ENCODE measurements at places on chromosomes 4 and X.
A peak's percentile ranks its signal among the peaks of the same experiment; 100 is the strongest.

GRCh38 chr4:31370866-31371465 is 650.8 kb downstream of the PCDH7 start:
- DNase-seq: no peak

DNA sequence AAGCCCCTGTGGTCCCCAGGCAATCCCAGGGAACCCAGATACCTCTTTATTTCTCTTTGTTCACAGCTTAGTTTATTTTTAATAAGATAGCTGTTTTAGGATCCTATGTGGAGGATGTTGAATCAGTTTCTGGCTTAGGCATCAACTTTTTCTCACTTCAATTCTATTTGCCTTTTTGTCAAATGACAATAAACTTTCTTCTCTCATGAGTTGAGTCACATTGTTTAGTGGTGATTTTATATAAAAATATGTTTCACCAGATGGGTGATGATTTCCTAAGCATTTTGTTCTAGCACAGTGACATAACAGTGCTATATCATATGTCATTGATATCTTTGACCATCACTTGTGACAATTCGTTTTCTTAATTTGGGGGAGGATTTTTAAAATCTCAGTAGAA is 198.1 kb upstream of the PUDP start:
- no peak for DNase-seq

DNA sequence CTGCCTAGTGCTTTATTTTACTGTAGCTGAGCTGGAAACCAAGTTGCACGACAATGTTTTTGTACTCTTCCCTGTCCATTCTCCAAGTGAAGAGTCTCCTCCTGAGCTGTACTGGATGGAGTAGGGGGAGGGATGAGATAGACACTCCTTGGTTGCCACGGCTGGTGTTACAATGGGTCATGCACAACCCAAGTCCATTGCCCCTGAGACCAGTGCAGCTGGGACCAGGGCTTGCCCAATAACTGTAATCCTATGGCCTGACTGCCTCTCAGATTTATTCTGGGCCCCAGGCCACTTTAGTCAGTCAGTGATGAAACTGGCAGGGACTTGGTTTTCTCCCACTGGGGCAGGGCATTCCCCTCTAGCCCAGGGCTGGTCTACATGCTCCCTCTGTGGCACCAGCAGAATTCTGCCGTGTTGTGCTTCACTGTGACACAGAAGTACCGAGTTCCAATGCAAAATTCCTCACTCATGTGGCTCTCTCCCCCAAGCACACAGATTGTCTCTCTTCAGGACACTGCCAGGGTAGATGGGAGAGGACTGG is 203.3 kb upstream of the PCDH18 start:
- no peak for DNase-seq

- no peak for DNase-seq
These were observed 345.3 kb downstream of the MAPK10 start for GRCh38 chr4:86014599-86014998.

GRCh38 chrX:11113731-11114130 is 2.6 kb downstream of the HCCS start:
- no peak for DNase-seq

DNA sequence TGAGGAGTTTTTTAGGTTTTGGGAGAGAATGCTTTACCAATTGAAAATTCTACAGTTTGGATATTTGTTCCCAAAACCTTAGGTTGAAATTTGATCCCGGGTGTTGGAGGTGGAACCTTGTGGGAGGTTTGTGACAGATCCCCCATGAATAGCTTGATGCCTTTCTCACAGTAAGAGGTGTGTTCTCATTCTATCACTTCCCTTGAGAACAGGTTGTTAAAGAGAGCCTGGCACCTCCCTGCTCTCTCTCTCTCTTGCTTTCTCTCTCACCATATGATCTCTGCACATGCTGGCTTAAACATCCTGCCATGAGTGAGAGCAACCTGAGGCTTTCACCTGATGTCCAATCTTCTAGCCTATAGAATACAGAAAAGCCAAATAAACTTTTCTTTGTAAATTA is 1475.5 kb upstream of the AGA start:
- DNase-seq: no peak

GRCh38 chrX:140664939-140665338 is 44.6 kb upstream of the LINC00632 start:
- DNase-seq: no peak

- no peak for DNase-seq
These were observed 6.3 kb downstream of the PSAPL1 start for GRCh38 chr4:7428261-7429068.

DNA sequence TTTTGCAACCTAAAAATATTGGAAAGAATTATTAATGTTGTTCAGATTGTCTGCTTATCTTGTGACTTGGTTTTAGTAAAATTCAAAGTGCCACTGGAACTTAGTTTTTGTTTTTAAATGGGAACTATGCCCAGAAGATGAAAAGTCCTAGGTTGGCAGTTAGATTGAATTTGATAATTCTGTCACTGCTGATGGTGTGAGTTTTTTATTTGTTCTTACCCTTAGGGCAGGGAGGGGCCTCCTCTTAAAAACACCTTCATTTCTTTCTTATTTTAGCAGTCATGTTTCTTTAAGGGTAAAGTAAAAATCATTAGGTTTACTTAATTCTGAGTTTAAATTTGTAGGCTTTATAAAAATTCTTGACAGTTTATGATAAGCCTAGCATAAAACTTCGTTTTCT is 80.6 kb downstream of the AFF1 start:
- no peak for DNase-seq

DNA sequence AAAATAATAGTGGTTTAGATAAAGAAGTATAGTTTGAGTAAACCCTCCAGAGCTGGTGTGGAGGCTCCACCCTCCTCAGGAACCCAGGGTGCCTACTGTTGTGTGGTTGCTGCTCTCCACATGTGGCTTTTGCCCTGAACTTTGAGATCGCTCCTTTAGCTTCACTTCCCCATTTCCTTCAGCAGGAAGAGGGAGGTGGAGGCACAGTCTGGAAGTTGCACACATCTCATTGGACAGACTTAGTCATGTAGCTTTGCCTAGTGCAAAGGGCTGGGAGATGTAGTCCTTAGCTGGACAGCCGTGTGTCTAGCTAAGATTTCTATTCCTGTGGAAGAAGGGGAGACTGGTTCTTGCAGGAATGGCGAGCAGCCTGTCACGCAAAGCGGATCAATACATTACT is 37.9 kb downstream of the RGS12 start:
- no peak for DNase-seq

- no peak for DNase-seq
These were observed 754.4 kb downstream of the NLGN4X start for GRCh38 chrX:5474282-5474681.

DNA sequence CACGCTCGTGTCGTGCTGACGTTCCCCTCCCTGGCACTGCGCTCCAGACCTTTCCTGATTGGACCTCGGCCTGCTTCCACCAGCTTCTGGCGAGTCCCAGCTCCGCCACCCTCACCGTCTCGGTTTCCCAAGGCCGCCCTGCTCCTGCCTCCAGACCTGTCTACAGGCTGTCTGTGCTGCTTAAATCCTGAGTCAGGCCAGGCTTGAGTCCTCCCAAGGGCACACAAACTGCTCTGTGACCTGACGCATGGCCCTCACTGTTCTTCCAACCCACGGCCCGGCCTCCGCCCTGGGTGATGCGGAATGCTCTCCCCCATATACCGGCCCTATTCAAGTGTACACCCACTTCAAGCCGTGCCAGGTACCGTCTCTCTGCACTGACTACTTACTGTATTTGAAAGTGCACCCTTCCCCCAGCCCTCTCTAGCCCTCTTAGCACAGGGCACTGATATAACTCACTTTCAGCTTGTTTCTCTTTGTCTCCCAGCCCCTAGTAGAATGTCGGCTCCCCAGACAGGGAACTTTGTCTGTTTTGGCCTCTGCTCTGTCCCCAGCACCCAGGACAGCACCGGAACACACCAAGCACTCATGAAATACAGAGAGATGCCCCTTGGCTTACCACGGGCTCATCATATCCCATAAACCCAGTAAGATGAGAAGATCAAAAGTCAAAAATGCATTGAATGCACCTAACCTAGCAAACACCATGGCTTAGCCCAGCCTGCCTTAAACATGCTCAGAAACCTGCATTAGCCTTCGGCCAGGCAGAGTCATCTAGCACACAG is 63.1 kb upstream of the AFAP1 start:
- DNase-seq: no peak

- DNase-seq: peak; percentile 36
These were observed 189.6 kb downstream of the BCOR start for GRCh38 chrX:39907964-39908661.

GRCh38 chrX:17692709-17693346 is 44.5 kb upstream of the SCML1 start:
- no peak for DNase-seq

- DNase-seq: no peak
These were observed 516.1 kb upstream of the ZFP42 start for GRCh38 chr4:187479511-187479910.

- no peak for DNase-seq
These were observed 10.0 kb upstream of the AFF1 start for GRCh38 chr4:86924811-86925210.

GRCh38 chr4:84574069-84574720 is 8.7 kb upstream of the CDS1 start:
- DNase-seq: no peak

DNA sequence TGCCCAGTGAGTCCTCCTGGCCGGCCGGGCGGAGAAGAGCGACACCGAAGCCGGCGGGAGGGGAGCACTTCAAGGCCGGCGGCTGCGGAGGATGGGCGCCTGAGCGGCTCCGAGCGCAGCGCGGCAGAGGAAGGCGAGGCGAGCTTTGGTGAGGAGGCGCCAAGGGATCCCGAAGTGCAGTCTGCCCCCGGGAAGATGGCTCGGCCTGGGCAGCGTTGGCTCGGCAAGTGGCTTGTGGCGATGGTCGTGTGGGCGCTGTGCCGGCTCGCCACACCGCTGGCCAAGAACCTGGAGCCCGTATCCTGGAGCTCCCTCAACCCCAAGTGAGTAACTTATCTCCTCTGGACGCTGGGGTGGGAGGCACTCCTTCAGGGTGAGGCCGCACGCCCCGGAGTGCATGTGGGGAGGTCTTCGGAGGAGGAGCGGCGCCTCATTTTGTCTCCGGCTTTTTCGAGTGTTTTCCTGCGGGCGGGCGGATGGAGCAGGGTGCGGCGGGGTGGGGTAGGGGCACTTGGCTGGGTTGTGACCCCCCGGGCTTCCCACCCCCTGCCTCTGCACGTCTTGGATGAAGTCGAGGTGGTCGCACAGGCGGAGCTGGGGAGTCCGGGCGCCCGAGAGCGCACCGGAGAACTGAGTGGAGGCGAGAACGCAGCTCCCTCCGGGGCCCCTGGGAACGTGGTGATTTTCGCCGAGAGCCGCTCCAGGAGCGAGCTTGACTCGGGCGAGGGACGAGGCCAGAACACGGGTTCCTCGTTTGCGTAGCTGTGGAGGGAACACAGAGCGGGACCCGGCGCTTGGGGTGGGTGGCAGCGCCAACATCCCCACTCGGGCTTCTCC is 979 bp downstream of the EFNB1 start:
- DNase-seq: peak; percentile 44

DNA sequence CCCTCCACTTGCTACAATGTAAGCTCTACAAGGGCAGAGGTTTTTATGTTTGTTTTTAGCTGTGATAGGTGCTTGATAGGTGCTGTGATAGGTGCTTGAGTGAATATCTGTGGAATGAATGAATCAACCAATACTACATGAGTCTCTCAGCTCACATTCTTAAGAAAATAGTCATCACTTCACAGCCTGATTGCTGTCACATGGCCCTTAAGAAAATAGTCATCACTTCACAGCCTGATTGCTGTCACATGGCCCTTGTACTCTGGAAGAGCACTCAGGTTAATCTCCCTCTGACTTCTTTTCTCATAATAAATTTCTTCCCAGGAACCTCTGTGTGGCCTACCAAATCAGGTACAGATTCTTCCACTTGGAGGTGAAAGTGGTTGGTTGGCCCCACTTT is 335.2 kb downstream of the TENM3 start:
- no peak for DNase-seq

GRCh38 chr4:71466775-71467174 is 128.0 kb downstream of the SLC4A4 start:
- no peak for DNase-seq

DNA sequence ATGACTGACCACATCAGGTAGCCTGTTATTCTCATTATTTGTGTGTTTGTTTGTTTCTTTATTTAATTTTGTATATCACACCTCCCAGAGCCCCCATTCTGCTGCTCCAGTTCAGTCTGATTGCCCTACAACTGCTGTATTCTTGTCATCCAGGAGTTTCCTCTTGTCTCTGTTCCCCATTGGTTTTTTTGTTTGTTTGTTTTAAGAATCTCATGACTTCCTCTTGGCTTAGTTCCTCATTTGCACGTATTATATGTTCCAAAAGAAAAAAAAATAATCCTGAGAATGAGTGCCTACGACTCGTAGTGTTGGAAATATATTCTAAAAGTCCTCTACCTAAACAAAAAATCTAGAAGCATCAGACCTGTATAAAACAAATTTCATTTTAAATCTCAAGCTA is 142.3 kb upstream of the SLIT2 start:
- DNase-seq: no peak

DNA sequence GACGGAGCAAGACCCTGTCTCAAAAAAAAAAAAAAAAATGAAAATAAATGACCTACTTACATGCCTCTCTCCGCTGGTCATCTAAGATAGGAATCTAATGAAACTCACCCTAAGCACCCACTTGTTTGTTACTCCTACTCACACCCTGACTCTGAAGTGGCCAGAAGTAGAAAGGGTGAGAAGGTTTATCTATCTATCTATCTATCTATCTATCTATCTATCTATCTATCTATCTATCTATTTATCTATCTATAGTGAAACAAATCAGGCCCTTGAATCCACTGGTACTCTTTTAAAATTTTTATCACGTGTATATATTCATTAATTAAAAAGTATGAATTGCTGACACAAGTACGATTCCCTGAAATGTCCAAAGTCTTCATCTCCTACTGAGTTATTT is 75.2 kb downstream of the SLC10A7 start:
- no peak for DNase-seq

DNA sequence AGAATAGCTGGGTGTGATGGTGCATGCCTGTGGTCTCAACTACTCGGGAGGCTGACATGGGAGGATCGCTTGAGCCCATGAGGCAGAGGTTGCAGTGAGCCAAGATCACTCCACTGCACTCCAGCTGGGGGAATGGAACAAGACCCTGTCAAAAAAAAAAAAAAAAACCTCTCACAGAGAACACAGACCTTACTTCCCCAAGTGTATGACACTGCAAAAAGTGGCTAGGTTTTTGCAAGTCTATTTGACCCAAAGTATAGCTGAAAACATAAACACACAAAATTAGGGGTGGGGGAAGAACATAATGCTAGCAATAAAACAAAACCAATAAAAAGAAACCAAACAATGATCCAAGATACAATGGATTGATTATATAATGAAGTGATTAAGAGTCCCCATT is 6.7 kb downstream of the LAMP2 start:
- DNase-seq: no peak

Measured in activated T-cell treated with anti-CD3 and anti-CD28 coated beads, Interleukin-2, amount 50 U/mL, for 48 hours (primary cell).